CD4-positive, alpha-beta T cell treated with Interleukin-21 for 1 hour (primary cell): ENCODE measurements at places on chromosomes 2 and 18.

GRCh38 chr2:217185265-217185995 lies 325.6 kb upstream of the TNP1 start:
- DNase-seq = no peak

DNA sequence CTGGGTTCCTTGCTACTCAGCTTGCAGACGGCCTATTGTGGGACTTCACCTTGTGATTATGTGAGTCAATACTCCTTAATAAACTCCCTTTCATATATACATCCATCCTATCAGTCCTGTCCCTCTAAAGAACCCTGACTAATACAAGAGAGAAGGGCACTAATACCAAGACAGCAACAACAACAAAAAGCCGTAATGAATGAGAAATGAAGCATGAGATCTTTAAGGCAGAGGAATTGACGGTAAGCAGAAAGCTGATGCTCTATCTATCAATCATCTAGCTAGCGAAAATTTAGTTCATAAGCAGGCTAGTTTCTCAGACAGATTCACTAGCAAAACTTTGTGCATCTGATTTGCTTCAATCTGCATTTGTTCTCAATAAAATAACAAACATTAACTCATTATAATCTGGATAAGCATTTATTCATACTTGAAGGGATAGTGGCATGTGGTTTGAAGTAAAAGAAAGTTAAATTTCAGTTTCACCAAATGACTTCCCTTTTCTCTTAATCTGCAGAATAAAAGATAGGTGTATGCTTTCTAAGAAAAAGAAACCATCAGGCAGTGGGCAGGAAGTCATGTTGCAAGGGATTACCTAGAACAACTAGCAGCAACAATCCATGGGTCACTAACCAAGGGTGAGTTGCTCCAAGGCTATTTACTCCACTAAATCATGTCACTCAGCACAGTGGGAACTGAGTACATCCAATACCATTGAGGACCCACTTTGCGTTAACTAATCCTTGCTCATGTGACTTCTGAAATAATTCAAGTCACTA lies 376.5 kb downstream of the TMEM182 start:
- DNase-seq = no peak

GRCh38 chr2:196291873-196292800 lies 120.8 kb upstream of the STK17B start:
- no peak for DNase-seq

DNA sequence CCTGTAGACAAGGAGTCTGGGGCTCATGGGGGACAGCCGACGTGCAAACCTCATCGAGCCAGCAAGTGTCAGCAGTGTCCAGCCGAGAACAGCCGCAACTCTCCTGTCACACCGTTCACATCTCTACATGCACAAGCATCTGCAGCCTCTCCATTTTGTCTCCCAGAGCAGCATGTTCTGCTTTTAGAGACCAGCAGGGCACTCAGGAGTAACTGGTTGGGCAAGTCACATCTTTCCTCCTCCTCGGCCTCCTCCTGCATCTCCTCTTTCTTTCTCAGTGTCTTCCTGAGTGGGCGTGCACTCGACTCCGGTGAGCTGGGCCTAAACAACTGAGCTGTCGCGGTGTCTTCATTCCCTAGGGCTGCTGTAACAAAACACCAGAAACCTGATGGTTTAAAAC lies 249.9 kb downstream of the SH3BP4 start:
- DNase-seq = no peak

DNA sequence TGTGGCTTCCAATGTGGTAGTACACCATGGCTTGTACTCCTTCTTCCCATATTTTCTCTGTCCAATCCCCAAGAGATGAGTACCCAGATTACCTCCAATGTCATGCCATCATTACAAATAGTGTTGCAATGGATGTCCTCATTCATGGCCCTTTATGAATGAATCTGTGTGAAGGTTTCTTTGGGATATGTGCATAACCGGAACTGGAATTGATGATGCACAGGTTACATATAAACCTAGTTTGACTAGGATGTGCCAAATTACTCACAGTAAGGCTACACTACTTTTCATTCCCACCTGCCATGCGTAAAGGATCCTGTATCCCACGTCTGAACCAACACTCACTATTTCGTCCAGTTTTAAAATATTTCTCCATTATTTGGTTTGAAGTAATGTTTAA lies 173.9 kb upstream of the CXCR4 start:
- DNase-seq = no peak

DNA sequence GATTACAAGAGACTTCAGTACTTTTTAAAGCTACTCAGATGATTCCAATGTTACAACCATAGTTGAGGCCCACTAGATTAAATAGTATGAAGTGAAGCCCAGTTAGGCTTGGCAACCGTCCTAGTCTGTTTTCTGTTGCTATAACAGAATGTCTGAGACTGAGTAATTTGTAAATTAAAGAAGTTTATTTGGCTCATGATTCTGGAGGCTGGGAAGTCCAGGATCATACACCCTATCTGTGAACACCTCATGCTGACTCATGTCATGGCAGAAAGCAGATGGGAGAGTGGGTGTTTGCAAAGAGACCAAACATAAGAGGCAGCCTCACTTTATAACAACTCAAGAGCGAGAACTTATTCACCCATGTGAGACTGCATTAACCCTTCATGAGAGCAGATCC lies 63.1 kb downstream of the CCDC150 start:
- DNase-seq = no peak

DNA sequence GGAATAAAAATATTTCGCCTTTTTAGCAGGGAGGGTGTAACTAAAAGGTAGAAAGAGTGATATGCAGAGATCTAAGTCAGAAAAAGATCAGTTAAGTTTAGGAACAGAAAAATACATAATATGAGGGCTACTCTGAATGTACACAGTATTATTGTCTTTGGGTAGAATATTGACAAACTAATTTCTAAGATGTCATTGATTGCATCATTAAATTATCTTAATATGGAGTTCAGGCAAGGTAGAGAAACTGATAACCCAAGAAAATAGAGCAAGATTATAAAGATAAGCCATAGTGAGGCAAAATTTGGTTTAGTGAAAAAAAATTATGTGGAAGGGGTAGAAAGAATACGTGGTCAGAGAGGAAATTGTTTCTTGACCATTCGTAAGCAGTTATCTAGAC lies 629.0 kb upstream of the NXPH2 start:
- DNase-seq = no peak

GRCh38 chr2:167783261-167784083 lies 463.9 kb downstream of the STK39 start:
- no peak for DNase-seq

DNA sequence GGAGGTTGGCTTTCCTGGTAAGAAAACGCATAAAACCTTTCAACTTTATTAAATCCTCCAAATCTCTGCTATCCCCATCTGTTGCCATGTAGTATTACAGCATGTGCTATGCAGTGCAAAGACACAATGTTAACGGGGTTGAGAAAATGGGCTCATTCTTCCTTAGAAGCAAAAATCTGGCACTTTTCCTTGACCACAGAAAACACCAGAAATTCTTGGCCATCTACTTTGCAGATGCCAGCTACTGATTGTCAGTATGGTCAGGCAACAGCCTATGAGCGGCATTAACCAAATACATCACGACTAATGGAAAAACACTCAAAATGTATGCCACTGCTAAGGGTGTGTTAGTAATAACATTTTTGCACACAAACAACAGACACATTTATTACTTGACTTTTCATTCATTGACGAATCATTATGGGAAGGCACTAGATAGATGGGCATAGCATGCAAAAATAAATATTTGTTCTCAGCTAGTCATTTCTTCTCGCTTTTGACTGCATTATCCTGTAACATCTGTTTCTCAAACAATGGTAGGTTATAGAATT lies 65.2 kb upstream of the CRIM1 start:
- DNase-seq = no peak

- DNase-seq = no peak
Measured at GRCh38 chr2:184304006-184304405, 294.3 kb upstream of the ZNF804A start.

DNA sequence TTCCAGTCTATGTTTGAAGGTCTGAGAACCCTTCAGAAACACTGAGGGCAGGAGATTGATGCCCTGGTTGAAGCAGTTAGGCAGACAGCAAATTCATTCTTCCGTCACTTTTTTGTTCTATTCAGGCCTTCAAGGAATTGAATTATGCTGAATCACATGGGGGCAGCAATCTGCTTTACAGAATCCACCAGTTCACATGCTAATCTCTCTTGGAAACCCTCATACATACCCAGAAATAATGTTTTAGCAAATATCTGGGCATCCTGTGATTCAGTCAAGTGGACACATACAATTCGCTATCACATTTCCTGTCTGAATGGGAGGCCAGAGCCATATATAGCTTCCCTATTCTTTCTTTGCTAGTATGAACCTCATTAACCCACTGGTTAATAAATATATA lies 301.4 kb upstream of the CNTNAP5 start:
- no peak for DNase-seq

GRCh38 chr2:16251511-16252225 lies 311.3 kb downstream of the MYCN start:
- DNase-seq = no peak

- DNase-seq = no peak
Measured at GRCh38 chr18:13337369-13337768, 118.8 kb downstream of the LDLRAD4 start.

GRCh38 chr2:20125164-20125563 lies 73.7 kb upstream of the LAPTM4A start:
- DNase-seq = no peak
